ENCODE measurements at places on chromosomes 4 and X.

- no peak for DNase-seq
These were observed 9.1 kb upstream of the S100G start for GRCh38 chrX:16640823-16641222.

GRCh38 chr4:3267576-3268394 lies 18.8 kb downstream of the MSANTD1 start:
- DNase-seq = no peak

DNA sequence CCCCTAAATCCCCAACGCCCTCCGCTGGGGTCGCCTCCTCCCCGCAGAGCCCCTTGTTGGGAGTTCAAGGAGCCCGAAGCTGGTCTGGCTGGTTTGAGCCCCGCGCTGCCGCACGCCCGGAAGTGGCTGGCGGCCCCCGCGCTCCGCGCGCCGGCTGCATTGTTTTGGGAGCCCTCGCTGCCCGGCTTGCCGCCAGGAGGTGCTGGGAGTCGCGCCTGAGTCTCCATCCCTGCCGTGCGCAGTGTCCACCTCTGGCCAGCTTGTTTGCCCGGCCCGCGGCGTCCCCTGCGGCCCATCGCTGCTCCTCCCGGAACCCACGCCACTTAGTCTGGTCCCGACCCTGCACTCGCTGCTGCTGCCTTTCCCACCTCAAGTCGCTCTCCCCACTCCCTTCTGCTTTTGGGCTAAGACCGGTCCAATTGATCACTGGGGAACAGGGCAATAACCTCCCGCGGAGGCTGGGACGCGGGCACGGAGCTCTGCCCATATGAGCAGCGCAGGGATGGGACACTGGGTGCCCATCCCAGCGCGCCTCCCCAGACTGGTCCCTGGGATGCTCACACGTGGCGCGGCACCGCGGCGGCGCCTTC lies 2.2 kb upstream of the SFRP2 start:
- DNase-seq = peak; percentile 39

GRCh38 chr4:141023051-141023450 lies 110.2 kb downstream of the RNF150 start:
- DNase-seq = no peak

DNA sequence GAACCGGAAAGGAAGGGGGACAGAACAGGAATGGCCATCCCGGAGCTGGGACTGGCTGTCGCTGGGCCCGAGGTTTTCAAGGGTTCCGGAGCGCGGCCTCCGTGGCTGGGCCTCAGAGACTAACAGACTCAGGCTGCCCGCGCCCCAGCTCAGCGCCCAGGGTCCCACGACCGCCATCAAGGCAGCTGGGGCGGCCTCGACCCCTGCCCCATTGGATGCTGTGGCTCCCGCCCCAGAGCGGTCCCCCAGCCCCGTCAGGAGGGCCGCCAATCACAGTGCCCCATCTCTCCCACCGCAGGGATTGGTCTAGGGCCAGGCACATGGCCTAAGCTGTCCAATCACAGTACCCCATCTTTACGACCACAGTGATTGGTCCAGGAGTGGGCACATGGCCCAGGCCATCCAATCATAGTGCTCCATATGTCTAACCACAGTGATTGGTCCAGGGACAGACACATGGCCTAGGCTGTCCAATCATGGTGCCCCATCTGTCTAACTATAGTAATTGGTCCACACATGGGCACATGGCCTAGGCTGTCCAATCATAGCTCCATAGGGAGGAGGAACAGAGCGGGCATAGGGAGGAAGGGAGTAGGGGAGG lies 105.3 kb upstream of the NKX1-1 start:
- DNase-seq = peak; percentile 39

GRCh38 chrX:30939928-30940327 lies 50.9 kb upstream of the TAB3 start:
- DNase-seq = no peak

DNA sequence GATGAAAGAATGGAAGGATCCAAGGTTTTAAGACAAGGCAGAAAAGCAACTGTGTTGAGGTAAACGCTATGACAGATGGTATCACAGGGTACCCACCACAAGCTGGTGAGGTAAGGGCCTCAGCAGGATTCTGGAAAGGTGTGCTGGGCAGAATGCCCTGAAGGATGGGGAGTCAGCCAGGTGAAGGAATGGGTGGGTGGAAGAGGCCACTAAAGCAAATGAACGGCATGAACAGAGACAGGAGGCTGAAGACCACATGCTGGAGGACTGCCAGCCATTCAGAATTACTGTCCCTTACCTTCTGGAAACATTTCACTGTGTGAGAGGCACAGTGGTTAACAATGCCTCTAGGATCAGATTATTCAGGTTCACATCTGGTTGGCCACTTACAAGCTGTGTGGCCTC lies 23.6 kb downstream of the GPRIN3 start:
- DNase-seq = no peak

- DNase-seq = no peak
These were observed 64.5 kb upstream of the LSM6 start for GRCh38 chr4:146110871-146111485.

Measured in fibroblast of skin of right biceps (primary cell).